Smooth muscle cell of the brain vasculature (primary cell): ENCODE measurements at places on chromosomes 1 and 21.

- no peak for DNase-seq
Observed at GRCh38 chr1:168879896-168880734, 151.1 kb upstream of the DPT start.

DNA sequence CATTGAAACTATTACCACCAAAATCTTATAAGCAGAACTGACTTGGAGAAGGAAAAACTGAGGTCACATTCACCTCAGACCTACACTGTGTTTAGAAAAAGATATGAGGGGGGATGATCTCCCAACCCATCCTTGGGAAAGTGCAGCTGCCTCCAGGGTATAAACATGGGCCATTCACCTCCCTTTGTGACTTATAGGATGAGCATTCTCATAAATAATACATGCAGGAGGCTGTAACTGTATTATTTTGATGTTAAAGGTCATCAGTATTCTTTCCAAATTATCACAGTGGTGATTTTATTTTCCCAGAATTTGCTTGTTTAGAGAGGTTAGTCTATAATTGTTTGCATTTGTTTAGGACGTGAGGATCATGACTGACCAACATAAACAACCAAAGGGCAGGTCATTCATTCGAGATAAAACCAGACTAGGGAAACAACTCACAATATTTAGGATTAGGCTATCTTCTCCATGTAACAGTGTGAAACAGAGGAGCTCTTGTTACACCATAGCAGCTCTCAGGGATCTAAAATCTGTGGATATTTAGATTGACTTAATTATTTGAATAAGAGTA lies 109.2 kb upstream of the NR5A2 start:
- no peak for DNase-seq

DNA sequence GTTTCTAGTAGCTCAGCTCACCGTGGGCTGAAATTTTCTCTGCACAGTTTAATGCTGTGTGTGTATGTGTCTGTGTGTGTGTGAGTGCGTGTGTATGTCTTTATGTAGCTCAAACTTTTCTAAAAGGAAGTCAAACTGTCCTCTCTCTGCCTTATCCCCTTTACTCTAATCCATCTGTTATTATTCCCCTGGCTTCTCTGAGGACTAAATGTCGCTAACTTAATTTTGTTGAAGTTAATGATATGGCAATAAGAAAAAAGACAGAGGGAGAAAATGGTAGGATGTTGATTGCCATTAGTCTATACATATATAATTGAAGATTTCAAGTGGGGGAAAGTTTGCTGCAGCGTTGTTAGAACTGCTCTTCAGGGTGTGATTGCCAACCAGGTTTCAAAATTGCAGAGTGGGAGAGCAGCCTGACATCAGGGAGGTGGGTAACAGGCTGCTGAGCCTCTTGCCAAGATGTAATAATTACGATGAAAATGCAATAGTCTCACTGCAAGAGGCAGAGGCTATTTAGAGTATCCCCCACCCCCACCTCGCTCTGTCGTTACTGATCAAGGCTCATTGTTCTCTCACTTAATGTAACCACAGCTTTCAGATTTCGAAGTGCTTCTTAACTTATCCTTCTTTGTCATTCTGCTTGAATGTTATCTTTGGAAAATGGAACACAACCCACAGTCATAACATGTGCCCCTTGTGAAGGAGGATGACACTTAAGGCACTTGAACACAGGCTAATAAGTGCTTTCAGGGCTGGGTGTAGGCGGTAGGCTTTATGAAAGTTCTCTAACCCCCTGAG lies 559.0 kb upstream of the PLXNA2 start:
- no peak for DNase-seq

DNA sequence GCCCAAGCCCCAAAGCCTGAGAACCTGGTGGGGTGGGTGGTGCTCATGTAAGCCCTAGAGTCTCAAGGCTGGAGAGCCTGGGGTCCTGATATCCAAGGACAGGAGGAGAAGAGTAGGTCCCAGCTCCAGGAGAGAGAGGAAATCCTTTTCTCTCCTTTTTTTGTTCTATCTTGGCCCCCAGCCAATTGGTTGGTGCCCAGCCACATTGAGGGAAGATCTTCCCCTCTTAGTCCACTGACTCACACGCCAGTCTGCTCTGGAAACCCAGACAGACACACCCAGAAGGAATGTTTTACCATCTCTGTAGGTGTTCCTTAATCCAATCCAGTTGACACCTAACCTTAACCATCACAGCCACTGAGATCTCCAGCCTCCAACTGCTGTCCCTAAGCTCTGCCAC lies 16.2 kb upstream of the LIN9 start:
- no peak for DNase-seq

GRCh38 chr1:158396646-158397045 lies 2.6 kb downstream of the OR10T2 start:
- no peak for DNase-seq

DNA sequence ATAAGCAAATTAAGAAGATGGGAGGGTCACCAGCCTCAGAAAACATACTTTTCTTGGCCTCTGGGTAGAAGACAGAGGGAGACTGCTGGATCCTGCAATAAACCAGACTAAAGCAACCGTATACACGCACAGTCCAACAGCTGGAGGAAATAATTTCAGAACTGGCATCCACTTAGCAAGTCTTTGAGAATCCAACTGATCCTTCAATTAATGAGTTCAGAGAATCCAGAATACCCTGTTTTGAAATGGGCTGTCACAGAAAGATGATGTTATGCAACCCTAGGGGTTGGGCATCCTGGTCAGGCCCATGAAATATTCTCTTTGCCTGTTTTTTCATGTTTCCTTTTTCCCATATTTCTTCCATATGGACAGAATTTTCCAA lies 134.0 kb upstream of the MAGI3 start:
- no peak for DNase-seq

- DNase-seq, result no peak
Observed at GRCh38 chr1:54575161-54575560, 27.1 kb downstream of the ACOT11 start.

- DNase-seq, result no peak
Observed at GRCh38 chr21:25176637-25177412, 430.5 kb downstream of the MRPL39 start.

DNA sequence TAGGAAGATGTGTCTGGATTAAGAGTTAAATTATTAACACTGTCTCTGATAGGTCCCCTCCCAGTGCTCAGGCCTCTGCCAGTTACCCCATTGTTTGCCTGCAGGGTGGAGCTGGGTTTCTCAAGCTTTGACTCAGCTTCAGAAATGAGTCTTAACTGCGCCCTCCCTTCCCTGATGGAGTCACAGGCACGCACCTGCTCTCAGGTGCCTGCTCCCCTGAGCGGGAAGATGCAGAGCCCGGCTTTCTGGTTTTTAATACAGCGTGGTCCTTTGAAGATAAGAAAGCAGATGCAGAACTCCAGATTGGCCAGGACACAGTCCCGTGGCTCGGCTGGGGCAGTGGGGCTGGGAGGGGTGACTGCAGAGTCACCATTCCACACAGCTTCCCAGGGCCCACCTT lies 3.2 kb upstream of the SPRR4 start:
- DNase-seq, result no peak
